ENCODE measurements at places on chromosomes 4 and X.
A peak's percentile ranks its signal among the peaks of the same experiment; 100 is the strongest.

DNA sequence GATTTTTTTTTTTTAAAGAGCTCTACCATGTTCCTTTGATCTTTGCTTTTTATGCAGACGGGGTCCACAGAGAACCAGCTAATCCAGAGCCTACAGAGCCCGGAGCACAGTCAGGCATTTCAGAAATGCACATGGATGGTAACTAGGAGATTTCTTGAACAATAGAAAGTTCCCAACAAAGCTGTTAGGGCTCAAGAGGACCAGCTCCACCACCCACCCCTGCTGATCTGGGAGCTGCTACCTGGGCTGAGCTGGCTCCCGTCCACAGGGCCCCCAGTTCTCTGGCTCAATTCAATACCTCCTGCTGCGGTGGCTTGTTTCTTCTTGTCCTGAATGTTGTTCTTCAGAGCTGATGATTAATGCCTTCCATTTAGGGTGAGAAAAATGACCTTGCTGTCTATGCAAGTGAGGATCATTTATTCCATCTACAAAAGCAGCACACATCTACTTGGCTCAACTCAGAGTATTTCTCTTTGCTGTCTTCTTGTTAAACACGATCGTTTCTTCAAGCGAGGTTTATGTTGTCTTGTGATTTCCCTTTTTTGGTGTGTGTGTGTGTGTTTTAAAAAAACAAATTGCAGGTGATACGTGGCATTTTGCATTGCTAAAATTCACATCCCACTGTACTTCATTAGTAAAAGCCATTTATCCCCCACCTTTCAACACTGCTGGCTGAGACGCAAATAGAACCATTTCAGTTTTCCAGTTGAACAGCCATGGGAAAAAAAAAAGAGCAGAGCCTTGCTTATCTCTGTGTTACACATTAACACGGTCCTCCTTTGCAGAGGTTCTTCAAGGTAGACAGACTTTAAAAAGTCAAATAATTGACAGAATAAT is 31.3 kb downstream of the IGFBP7 start:
- no peak for DNase-seq

- DNase-seq, result no peak
Measured at GRCh38 chr4:111228396-111228795, 605.5 kb upstream of the PITX2 start.

DNA sequence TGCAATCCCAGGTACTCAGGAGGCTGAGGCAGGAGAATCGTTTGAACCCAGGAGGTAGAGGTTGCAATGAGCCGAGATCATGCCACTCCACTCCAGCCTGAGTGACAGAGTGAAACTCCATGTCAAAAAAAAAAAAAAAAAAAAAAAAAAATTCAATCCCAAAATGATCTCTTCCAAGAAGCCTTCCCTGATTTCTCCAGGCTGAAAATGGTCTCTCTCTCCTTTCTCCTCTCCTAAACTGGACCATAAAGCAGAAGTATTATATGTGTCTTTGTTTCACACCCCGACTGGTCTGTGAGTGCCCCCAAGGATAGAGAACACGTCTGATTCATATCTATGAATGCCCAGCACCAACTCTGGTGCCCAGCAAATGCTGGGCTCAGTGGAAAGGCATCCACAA is 17.3 kb upstream of the KDM5C start:
- DNase-seq, result no peak

DNA sequence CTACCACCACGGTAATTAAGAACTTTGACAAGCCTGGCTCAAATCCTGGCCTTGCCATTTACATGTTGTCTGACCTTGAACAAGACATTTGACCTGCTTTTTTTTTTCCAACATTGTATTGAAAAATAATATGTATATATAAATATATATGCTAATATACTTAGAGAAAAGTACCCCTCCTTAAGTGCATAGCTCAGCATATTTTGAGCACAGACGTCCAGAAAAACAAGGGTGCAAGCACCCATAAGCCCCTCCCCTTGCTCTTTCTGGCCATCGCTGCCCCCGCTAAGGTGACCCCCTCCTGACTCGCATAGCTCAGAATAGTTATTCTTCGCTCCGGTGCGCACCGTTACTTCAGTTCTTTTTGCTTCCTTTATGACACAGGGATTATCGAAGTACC is 742.0 kb upstream of the FRG1 start:
- no peak for DNase-seq

DNA sequence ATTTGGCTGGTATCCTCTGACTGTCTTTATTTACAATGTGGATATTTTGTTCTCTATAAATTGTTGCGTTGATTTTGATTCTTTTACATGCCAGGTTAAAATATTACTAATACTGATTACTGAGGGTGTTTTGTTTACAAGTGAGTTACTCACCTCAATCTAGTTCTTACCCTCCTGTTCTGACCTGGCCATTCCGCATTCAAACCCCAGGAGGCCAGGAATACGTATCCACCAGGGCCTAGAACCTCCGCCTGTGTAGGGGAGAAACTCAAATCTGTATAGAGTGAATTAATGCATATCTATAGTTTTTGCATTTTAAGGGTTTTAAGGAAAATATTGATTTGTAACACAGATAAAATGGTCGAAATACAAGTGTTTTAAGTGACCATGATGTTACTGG is 2.6 kb upstream of the ZFP42 start:
- DNase-seq, result no peak

- peak; percentile 15 for DNase-seq
Measured at GRCh38 chrX:150421816-150422215, 58.7 kb downstream of the MAMLD1 start.

DNA sequence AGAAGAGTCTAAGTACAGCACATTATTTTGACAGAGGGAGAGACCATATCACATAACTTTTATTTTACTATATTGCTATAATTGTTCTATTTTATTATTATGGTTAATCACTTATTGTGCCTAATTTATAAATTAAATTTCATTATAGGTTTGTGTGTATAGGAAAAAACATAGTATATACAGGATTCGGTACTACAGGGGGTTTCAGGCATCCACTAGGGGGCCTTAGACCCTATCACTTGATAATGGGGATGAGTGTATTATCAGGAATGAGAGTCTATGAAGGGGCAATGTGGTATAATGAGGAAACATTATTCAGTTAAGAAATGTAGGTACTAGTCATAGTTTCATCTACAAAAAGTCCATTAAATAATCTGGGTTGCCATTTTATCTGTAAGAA is 833.1 kb downstream of the C4orf33 start:
- no peak for DNase-seq

GRCh38 chrX:118742176-118742575 is 14.8 kb downstream of the IL13RA1 start:
- DNase-seq, result no peak

- no peak for DNase-seq
Measured at GRCh38 chr4:140382732-140383131, 9.3 kb downstream of the SCOC start.

GRCh38 chr4:183369073-183369472 is 46.8 kb upstream of the CLDN24 start:
- no peak for DNase-seq

GRCh38 chrX:68883800-68884199 is 55.0 kb downstream of the EFNB1 start:
- DNase-seq, result no peak

- no peak for DNase-seq
Measured at GRCh38 chr4:99712530-99712929, 54.9 kb upstream of the C4orf54 start.

DNA sequence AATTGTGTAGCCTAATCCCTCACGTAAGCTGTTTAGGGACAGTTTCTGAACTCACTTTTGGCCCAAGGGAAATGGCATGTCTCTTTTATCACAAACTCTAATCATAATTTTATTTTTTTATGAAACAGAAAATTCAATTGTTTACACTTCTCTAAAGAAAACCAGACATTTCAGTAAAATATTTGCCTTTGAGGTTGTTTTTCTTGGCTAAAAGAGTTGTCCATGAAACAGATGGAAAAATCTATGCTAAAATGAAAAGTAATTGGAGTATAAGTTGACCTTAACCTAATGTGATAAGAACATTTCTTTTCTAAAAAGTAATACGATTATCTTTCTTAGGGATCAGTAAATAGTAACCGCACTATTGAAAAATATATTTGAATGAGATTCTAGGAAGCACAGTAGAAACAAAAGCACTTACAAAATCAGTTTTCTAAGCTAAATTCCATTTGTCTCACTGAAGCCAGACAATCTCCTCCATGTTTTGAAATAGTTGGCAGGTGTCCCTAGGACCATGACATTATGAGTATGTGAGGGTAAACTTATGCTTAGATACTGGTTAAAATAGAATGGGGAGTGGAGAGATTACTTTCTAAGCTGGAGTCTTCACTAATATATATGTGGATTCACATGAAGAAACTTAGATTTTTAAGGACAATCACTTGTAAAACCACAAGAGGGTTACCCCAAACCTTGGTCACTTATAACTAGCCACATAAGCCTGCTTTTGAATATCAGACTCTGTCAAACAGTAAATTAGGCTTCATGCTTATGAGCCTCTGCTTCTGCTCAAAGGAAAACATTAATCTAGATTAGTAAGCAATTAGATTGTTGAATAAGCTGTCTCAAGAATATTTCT is 20.1 kb upstream of the TET2 start:
- no peak for DNase-seq

DNA sequence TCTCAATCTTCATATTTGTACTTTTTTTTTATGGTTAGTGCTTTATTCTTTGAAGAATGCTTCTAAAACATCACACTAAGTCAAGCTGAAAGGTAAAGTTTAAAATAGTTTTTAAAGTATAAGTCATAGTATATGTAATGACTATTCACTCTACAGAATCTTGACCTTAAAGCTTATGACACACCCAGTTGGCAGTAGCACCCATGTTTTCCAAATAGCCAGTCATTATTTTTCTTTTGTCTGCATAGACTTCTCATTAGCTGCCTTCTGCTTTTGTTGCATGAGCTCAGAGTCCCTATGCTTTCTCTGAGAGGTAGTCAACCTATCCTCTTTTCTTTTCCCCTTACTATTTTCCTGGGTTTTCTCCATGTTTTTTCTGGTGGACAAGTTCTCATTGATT is 231.5 kb downstream of the PCDH18 start:
- no peak for DNase-seq

DNA sequence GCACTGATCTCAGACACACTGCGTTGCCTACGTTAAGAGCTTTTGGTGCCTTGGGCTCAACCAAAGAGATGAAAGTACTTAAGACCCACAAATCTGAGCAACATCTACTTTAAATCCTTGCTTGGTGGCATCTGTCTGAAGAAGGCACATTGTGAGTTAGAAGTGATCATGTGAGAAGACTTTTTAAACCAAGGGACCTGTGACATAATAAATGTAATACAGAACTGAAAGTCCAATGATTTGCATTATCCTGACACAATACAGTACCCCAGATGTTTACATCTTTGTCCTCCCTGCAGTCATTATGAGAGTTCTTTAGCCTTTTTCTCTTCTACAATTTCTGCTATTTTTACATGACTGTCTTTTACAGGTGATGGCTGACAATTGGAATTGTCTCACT is 96.7 kb upstream of the FTHL17 start:
- DNase-seq, result no peak

GRCh38 chr4:73187325-73187724 is 71.3 kb downstream of the ANKRD17 start:
- no peak for DNase-seq

DNA sequence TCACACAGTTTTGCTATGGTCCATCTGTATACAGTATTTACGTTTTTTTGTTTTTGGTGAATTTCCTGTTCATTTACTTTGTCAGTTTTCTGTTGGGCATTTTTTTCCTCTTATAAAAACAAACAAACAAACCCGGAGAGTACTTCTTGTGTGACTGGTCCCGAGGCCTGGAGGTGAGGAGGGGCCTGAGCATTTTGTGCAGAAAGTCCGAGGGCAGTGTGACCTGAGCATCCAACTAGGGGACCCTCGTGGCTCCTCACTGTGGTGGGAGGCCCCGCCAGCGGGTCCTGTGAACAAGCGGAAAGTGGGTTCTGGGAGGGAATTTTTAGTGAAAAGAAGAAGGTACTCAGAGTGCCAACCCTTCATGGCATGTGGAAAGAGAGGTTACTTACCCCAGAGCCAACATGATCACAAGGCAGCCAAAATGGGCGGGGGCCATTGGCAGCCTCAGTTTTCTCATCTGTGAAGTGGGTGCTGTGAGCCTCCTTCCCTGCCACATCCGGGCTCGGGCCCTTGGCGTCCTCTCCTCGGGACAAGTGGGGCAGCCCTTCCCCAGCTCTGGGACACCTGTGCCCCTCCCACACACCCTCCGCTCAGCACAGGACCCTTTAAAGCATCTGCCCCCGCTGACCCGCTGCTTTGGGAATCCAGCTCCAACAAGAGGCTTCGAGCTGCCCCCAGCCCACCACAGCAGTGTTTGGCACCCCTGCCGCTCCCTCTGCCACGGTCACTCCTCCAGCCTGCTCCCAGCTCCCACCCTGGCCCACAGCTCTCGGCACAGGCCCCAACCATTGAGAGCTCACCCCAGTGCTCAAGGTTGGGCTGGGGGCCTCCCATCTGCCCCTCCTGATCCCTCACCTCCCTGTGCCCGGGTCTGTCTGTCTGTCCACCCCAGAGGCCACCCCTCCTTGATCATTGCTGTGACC is 22.8 kb upstream of the GPR78 start:
- no peak for DNase-seq

GRCh38 chr4:6909970-6910339 is 329 bp downstream of the TBC1D14 start:
- no peak for DNase-seq

GRCh38 chrX:9196961-9197640 is 163.2 kb upstream of the FAM9B start:
- no peak for DNase-seq

DNA sequence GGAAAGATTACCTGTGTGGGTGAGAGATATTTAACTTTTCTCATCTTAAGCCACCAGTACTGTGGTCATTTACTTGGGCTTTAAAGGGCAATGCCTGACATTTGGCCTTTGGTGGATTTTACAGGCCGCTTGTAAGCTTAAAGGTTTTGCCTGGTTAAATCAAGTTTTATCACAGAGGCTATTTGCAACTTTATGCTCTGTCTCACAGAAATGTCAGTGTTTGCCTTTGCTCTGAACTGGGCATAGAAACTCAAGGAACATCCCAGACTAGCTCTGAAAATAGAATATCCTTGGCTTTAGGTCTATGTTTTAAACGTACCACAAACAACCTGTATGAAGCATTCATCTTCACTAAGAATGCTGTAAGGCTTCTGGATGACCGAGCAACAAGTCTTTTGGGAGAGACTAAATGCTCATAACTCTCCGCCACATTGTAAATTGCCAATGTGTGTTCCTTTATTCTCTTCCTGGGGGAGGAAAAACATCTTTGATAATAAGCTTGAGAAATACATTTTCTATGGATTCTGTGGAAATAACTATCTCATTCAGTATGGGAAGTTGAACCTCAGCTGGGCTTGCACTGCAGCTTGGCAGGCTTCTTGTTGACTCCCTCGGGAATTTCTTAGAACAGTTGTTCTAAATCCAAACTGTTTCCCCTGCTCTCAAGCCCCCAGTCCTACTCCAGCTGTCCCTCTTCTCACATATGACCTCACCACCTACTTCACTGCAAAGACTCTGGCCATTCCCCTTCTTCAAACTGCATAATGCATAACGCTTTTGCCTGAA is 105.8 kb upstream of the WDR44 start:
- no peak for DNase-seq

- no peak for DNase-seq
Measured at GRCh38 chr4:108333353-108333942, 164.7 kb upstream of the LEF1 start.

Data from G401 (cell line).